PC-9 (cell line): ENCODE measurements at places on chromosomes 12 and 14. TPM values are rescaled to one million over a fixed set of nuclear protein-coding genes. Genes with fewer than 3 reads are reported as not detected.
A peak's percentile ranks its signal among the peaks of the same experiment; 100 is the strongest.

- no peak for DNase-seq
- no peak overlapping the region for H3K27ac ChIP-seq
- H3K27me3 ChIP-seq, result no peaks in the 10 kb centered on the region
These were observed 62.5 kb upstream of the METAP2 start for GRCh38 chr12:95411466-95411865.

DNA sequence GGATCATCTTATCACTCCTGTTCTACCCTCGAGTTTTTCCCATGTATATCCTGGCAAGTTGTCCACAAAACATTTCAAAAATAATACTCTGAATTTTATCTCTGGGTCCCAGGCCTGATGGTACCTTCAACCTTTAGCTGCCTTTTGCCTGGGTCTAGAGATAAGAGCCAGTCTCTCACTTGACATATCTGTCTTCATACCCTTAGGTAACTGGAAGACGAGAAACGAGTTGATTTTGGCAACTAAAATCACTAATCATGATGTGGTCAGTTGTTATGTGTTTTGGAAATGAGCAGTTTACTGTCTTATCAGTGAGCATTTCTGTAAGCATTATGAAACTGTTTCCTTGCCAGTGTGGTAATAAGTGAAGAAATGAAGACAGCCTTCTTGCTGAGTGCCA lies 6.3 kb downstream of the RNF10 start:
- H3K36me3 ChIP-seq, result peaks cover 27% of the 10 kb centered on the region; the same call in 1 of the 2 replicates
- H3K27ac ChIP-seq, result no peak overlapping the region
- H3K4me1 ChIP-seq, result peaks cover 44% of the 10 kb centered on the region
- no peak overlapping the region for H3K4me3 ChIP-seq
- DNase-seq, result no peak
- no peaks in the 10 kb centered on the region for H3K27me3 ChIP-seq

DNA sequence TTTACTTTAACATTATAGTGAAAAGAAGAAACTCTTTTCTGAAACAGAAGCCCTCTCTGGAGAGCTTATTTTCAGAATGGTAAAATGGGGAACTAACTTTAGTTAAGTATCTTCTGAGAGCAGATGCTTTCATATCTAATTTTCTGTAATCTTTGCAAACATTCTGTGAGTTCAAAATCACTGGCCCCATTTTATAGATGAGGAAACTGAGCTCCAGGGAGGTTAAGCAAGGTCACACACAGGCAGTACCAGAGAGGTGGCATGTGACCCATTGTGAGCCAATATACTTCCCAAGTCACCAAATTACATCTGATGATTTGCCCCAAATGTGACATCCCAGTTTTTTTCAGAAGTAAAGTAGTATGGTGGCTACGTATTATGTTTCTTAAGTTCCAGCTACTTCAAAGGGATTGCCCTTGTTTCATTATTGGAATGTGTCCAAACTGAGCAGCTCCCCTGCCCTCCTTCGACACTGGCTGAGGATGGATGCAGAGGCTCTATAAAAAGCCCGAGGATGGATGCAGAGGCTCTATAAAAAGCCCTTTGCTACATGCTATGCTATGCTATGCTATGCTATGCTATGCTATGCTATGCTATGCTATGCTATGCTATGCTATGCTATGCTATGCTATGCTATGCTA lies 36.2 kb upstream of the NUDT4 start:
- no peak for DNase-seq
- no peaks in the 10 kb centered on the region for H3K4me1 ChIP-seq
- no peak overlapping the region for H3K4me3 ChIP-seq
- no peaks in the 10 kb centered on the region for H3K27me3 ChIP-seq
- H3K27ac ChIP-seq, result no peak overlapping the region
- H3K36me3 ChIP-seq, result no peaks in the 10 kb centered on the region

GRCh38 chr12:47350062-47350408 lies 270.3 kb upstream of the AMIGO2 start:
- no peak overlapping the region for H3K27ac ChIP-seq
- H3K4me1 ChIP-seq, result no peaks in the 10 kb centered on the region
- DNase-seq, result no peak
- H3K27me3 ChIP-seq, result no peaks in the 10 kb centered on the region

Gene BATF
- 55.7 and 79.0 TPM in 2 replicates for total RNA-seq

GRCh38 chr12:120468325-120468820 lies 1.2 kb downstream of the SRSF9 start:
- peak overlapping the region; percentile 77 for H3K4me3 ChIP-seq
- peaks cover 19% of the 10 kb centered on the region; the same call in 1 of the 2 replicates for H3K36me3 ChIP-seq
- H3K27ac ChIP-seq, result peak overlapping the region; percentile 54
- H3K27me3 ChIP-seq, result no peaks in the 10 kb centered on the region

- no peak for DNase-seq
- no peak overlapping the region for H3K4me3 ChIP-seq
- H3K36me3 ChIP-seq, result no peaks in the 10 kb centered on the region; the same call in 1 of the 2 replicates
- H3K27me3 ChIP-seq, result no peaks in the 10 kb centered on the region
- no peaks in the 10 kb centered on the region for H3K4me1 ChIP-seq
These were observed 56.7 kb downstream of the PPFIBP1 start for GRCh38 chr12:27580561-27581330.

Gene SMIM41
- total RNA-seq, result 0.28 TPM in 1 of 2 replicates, not detected in the other

- 0 out of 2 replicates have a peak, but pooled peaks cover 4% of the 10 kb centered on the region for H3K4me1 ChIP-seq
- no peak overlapping the region for H3K27ac ChIP-seq
- no peaks in the 10 kb centered on the region for H3K36me3 ChIP-seq
- no peak overlapping the region for H3K4me3 ChIP-seq
- DNase-seq, result peak; percentile 43
These were observed 7.2 kb downstream of the CPNE8 start for GRCh38 chr12:38898001-38898684.

Gene E2F7
- 9.8 and 14.6 TPM in 2 replicates for total RNA-seq

DNA sequence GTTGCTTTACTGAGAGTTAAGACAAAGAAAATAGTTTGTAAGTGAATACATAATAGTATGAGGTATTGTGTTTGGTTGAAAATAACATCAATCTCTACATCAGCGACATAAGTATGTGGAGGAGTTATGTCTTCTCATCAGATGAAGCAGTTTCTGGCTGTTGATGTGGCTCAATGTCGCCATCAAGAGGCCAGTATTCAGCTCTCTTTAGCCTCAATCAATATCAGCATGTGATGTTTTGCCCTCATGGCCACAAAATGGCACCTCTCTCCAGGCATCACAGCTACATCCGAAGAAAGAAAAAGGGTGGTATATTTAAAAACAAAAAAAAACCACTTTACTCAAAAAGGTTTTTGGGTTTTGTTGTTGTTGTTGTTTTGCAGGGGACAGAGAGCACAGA lies 302.3 kb upstream of the TMEM132C start:
- DNase-seq, result no peak
- 0 out of 2 replicates have a peak, but pooled peaks cover 4% of the 10 kb centered on the region for H3K27me3 ChIP-seq
- H3K4me3 ChIP-seq, result no peak overlapping the region
- no peaks in the 10 kb centered on the region for H3K36me3 ChIP-seq

DNA sequence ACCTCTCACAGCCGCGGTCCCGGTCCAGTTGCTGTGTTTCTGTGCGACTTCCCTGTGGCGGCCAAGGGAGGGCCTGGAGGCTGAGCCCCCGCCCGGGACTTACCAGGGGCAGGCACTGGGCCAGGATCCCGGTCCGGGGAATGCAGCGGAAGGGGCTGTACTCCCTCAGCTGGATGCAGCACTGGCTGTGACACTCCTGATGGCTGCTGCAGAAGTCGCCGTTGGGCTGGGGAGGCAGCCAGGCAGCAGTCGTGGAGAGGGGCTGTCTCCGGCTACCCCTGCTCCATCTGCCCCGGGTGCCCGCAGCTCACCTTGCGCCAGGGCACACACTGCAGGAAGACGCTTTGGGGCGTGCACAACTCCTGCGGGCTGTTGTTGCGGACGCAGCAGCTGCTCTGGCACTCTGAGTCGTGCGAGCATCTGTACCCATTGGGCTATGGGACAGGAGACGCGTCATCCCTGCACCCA lies 6.2 kb downstream of the LRCOL1 start:
- no peak for DNase-seq
- no peak overlapping the region for H3K4me3 ChIP-seq
- no peak overlapping the region for H3K27ac ChIP-seq
- no peaks in the 10 kb centered on the region for H3K4me1 ChIP-seq
- no peaks in the 10 kb centered on the region for H3K36me3 ChIP-seq
- H3K27me3 ChIP-seq, result peaks cover 73% of the 10 kb centered on the region

Gene COPS7A
- total RNA-seq, result 88.7 and 116 TPM in 2 replicates

Gene TCL1A
- not detected in 2 replicates for total RNA-seq

DNA sequence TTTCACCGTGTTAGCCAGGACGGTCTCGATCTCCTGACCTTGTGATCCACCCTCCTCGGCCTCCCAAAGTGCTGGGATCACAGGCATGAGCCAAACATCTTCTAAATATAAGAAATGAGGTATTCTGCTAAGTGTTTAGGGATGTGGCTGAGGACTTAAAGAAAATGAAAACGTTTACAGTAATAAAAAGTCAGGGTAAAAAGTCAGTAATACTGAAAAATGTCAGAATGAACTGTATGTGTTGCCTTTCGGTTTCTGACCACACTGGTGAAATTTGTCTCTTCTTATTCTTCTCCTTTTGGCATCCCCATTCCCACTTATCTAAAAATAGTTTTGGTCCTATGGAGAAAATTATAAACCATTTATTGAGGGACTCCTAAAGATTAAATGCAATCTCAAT lies 20.5 kb downstream of the TMEM116 start:
- no peaks in the 10 kb centered on the region for H3K27me3 ChIP-seq
- H3K36me3 ChIP-seq, result no peaks in the 10 kb centered on the region
- H3K27ac ChIP-seq, result no peak overlapping the region
- no peak for DNase-seq
- peaks cover 21% of the 10 kb centered on the region for H3K4me1 ChIP-seq
- no peak overlapping the region for H3K4me3 ChIP-seq

GRCh38 chr14:92153581-92153980 lies 31.8 kb downstream of the CPSF2 start:
- peak overlapping the region; percentile 63 for H3K27ac ChIP-seq
- H3K36me3 ChIP-seq, result no peaks in the 10 kb centered on the region; the same call in 1 of the 2 replicates
- H3K27me3 ChIP-seq, result no peaks in the 10 kb centered on the region

DNA sequence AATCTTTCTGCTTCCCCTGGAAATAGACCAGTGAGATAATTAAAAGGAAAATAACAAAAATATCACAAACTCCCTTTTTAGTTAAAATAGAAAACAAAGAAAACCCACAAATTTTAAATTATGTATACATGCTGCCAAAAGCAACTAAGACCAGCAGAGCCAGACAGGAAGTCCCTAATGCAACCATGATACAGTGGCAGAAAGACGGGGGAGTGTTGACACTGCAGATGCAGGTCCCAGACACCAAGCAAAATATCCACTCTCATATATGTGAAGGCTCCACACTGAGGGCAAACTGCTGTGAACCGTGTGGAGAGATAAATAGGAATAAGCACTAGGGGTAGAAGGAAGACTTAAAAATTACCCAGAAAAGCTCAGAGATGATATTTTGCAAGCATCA lies 401.0 kb downstream of the BTG1 start:
- H3K4me3 ChIP-seq, result no peak overlapping the region
- H3K4me1 ChIP-seq, result no peaks in the 10 kb centered on the region
- no peaks in the 10 kb centered on the region for H3K36me3 ChIP-seq
- no peak overlapping the region for H3K27ac ChIP-seq
- H3K27me3 ChIP-seq, result no peaks in the 10 kb centered on the region

- no peaks in the 10 kb centered on the region for H3K27me3 ChIP-seq
- H3K4me1 ChIP-seq, result no peaks in the 10 kb centered on the region
- no peak overlapping the region for H3K27ac ChIP-seq
- H3K4me3 ChIP-seq, result no peak overlapping the region
- no peaks in the 10 kb centered on the region for H3K36me3 ChIP-seq
These were observed 613.9 kb upstream of the NOVA1 start for GRCh38 chr14:27211741-27212140.

Gene MIP
- total RNA-seq, result not detected in 2 replicates

- H3K4me1 ChIP-seq, result no peaks in the 10 kb centered on the region
- no peak overlapping the region for H3K27ac ChIP-seq
- no peak for DNase-seq
These were observed 415.4 kb upstream of the PRICKLE1 start for GRCh38 chr12:43004908-43005307.

DNA sequence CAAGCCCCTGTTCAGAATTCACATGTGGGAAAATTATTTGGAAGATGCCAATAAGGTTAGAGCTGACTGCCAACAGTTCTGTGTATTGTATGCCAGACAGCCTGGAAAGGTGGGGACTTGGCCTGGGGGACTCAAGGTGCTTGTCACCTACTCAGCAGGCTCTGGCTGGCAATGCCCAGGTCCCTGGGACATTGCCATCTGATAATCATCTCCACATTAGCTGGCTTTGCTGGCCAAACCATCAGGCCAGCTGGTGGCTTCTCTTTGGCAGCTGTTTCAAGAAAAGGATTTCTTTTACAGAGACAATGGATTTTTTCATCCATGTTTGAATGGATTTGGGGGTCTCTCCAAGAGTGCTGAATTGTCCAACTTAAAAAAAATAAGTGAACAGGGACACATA lies 165.2 kb downstream of the BRMS1L start:
- DNase-seq, result no peak
- no peak overlapping the region for H3K4me3 ChIP-seq

GRCh38 chr12:132746613-132747012 lies 15.0 kb downstream of the ANKLE2 start:
- no peaks in the 10 kb centered on the region for H3K4me1 ChIP-seq
- H3K27ac ChIP-seq, result no peak overlapping the region
- no peak overlapping the region for H3K4me3 ChIP-seq
- DNase-seq, result no peak
- H3K36me3 ChIP-seq, result peaks cover 60% of the 10 kb centered on the region
